Esophagus muscularis mucosa (tissue), 4 donors: ENCODE measurements at places on chromosomes 5 and 9.

DNA sequence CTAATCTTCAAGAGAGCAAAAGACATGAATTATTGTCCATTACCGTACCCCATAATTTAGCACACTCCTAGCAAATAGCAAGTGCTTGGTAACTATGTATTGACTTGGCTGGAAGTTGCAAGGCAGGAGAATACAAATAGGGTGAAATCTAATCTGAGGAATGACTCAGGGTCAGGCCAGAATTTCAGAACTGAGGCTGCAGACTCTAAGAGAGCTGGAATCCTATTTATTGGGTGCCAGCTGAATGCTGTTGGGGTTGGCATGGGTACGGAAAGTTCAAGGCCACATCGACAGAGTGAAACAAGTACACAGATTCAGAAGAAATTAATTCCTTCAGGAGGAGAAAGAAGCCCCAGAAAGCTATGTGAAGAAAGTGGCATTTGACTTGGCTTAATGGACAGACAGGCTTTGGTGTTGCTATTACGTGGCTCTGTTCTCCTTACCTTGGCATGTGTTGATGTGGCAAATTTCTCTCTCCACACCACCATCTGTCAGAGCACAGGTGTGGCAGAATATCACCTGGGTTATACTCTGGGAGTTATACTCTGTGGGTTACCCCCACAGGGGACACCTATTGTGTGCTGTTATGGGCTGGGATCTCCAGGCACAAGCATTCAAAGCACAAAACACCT is 20.9 kb upstream of the ASTN2 start:
- DNase-seq: no peak

- DNase-seq: no peak
Observed at GRCh38 chr9:2967766-2968165, 123.9 kb upstream of the PUM3 start.

- no peak for DNase-seq
Observed at GRCh38 chr5:133328800-133329199, 277.0 kb downstream of the HSPA4 start.

- DNase-seq: no peak
Observed at GRCh38 chr9:19788614-19789271, at the start of gene SLC24A2. SLC24A2 (minus strand) TSS chr9:19789037.

DNA sequence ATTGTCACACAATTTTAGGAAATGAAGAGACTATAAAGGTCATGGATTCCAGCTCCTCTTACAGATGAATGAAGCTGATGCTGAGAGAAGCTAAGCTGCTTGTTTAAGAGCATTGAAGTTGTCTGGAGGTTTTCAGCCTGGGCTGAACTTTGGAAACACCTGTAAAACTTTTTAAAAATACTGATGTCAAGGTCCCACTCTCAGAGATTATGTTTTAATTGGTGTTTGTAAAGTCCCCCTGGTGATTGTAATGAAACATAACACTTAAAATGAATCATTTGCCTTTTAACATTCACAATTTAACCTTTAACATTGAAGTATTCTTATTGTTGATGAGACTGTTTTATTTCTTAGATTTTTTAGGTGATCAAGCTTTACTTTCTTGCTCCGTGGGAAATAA is 16.4 kb downstream of the RAD23B start:
- DNase-seq: no peak

- DNase-seq: no peak
Observed at GRCh38 chr9:111094433-111094924, 56.2 kb upstream of the LPAR1 start.

GRCh38 chr5:154542000-154542399 is 64.0 kb upstream of the HAND1 start:
- peak; percentile 82 for DNase-seq

DNA sequence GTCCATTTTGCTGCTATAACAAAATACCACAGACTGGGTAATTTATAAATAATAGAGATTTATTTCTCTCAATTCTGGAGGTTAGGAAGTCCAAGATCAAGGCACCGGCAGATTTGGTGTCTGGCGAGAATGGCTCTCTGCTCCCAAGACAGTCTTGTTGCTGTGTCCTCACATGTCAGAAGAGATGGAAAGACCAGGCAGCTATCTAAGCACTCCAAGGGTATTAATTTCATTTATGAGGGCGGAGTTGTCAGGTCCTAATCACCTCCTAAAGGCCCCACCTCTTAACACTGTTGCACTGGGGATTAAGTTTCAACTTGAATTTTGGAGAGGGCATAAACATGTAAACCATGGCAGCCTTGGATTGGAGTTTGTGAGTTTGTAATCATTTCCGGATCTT is 30.3 kb downstream of the ADCY2 start:
- peak; percentile 55 for DNase-seq

GRCh38 chr9:1712861-1713450 is 302.2 kb upstream of the SMARCA2 start:
- DNase-seq: no peak

GRCh38 chr5:171535162-171535561 is 115.7 kb downstream of the FGF18 start:
- DNase-seq: no peak

- no peak for DNase-seq
Observed at GRCh38 chr5:138138949-138139780, at the start of gene NME5. NME5 (minus strand) TSS chr5:138139428; CDS start chr5:138138780, 648 bp downstream.

DNA sequence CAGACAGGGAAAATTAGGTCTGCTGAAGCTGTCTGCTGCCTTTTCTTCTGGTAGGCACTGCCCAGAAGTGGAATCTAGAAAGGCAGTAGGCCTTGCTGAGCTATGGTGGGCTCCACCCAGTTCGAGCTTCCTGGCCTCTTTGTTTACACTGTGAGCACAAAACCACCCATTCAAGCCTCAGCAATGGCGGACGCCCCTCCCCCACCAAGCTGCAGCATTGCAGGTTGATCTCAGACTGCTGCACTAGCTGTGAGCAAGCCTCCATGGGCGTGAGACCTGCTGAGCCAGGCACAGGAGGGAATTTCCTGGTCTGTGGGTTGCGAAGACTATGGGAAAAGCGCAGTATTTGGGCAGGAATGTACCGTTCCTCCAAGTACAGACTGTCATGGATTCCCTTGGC is 18.5 kb downstream of the AGTPBP1 start:
- no peak for DNase-seq

GRCh38 chr9:131590907-131591844 is 45.9 kb downstream of the PRRT1B start:
- peak; percentile 96 for DNase-seq
